Activated naive CD8-positive, alpha-beta T cell treated with anti-CD3 and anti-CD28 coated beads, Interleukin-2, amount 10 ng/mL, durations not matched to agents 7 days and 5 days (primary cell): ENCODE measurements at places on chromosomes 7 and 10.

GRCh38 chr10:132309879-132310591 lies 2.3 kb upstream of the STK32C start:
- no peaks in the 10 kb centered on the region for H3K36me3 ChIP-seq
- peak; percentile 28 for DNase-seq
- H3K4me1 ChIP-seq, result peaks cover 4% of the 10 kb centered on the region
- peaks cover 31% of the 10 kb centered on the region for H3K27me3 ChIP-seq

DNA sequence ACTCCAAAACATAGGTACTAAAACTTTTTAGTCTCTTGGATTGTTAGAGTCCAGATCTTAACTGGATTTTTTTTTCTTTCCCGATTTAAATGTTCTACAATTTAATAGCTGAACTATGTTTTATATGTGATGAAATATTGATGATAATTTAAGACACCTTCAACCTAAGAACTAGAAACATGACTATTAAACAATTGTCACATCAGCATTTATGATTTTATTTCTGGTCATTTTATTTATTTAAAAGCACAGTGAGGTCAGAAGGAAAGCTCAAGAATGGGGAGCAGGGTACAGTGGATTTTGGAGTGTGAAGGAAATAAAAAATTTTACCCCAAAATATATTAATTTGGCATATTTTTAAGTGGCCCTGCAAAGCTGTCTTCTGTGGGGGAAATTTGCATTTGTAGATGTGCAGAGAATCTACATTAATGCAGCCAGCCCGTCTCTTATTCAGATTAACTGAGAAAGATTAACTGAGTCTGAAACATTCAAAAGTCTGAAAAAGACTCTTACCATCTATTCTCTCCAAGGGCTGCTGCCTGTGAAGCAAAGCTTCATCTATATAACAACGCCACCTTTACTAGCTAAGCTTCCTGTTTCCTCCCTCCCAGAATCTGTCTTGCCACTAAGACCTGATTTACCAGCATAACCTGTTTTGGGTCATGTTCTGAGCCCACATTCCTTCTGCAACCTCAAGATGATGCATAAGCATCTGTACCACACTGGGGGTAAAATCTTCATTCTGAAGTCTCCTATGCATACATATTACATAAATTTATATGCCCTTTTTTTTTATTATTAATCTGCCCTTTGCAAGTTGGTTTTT lies 86.4 kb downstream of the TMEM106B start:
- H3K4me1 ChIP-seq, result peaks cover 12% of the 10 kb centered on the region
- H3K36me3 ChIP-seq, result peaks cover 3% of the 10 kb centered on the region
- H3K27ac ChIP-seq, result peak overlapping the region; percentile 59

GRCh38 chr10:97525086-97525485 lies 26.4 kb downstream of the UBTD1 start:
- H3K36me3 ChIP-seq, result no peaks in the 10 kb centered on the region
- no peaks in the 10 kb centered on the region for H3K4me1 ChIP-seq
- no peak overlapping the region for H3K4me3 ChIP-seq
- peaks cover 5% of the 10 kb centered on the region for H3K27me3 ChIP-seq

- peak within 1 kb of the TSS; percentile 23 for H3K4me3 ChIP-seq
- H3K27ac ChIP-seq, result no peak within 1 kb of the TSS
- H3K4me1 ChIP-seq, result peaks cover 5% of the 10 kb centered on the region
- DNase-seq, result peak; percentile 62
- H3K36me3 ChIP-seq, result no peaks in the 10 kb centered on the region
These were observed at the start of gene C10orf53 for GRCh38 chr10:49679480-49679893. Gene C10orf53, plus strand, starts transcription at chr10:49679651. Its CDS starts 47 bp downstream, at chr10:49679698.

DNA sequence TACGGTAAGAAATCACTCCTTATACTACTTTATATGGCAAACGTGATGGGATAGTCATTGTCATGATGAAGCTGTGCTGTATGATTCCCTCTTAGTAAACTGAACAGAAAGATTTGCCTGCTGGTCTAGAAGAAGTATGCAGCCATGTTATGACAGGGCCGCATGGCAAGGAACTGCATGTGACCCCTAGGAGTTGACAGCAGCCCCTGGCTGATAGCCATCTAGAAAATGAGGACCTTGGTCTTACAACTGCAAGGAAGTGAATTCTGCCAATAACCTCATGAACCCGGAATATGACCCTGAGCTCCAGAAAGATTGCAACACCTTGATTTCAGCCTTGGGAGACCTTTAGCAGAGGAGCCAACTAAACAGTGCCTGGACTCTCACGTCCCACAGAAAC lies 193.3 kb downstream of the SEMA3E start:
- H3K36me3 ChIP-seq, result no peaks in the 10 kb centered on the region
- no peaks in the 10 kb centered on the region for H3K4me1 ChIP-seq
- H3K4me3 ChIP-seq, result no peak overlapping the region
- H3K27me3 ChIP-seq, result no peaks in the 10 kb centered on the region
- DNase-seq, result no peak

DNA sequence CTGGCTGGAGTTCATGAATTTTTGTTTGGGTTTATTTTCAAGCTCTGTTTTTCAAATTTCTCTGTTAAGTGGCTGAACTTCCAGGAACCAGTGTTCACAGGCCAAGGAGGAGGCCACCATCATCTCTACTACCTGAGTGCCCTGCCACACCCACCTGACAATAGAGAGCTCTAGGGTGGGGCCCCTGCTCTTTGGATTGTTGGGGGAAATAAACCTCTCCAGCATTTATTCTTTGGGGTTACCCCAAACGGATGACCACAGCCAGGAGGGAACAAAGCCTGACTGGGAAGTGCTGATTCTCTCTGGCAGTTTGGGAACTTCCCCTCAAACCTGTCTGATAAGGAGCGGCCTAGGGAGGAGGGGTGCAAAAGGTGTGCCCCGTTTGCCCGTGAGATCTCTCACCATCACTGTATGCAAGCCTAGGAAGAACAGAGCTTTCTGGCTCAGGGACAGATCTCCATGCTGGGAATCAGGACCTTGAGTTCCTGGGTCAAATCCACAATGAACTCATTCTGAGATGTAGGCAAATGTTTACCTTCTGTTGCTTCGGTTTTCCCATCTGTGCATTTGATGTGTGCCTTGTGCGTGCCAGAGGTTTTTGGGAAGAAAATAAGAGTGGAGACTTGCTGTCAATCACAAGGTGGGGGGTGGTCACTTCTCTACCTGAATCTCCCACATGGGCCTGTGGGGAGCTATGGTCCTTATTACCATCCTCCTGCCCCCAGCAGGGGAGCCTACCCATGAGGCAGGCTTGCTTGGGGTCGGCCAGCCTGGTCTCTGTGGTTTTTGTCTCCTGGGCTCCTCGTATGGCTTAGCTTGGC lies 27.7 kb upstream of the PDCD4 start:
- H3K27ac ChIP-seq, result peak overlapping the region; percentile 17
- H3K36me3 ChIP-seq, result no peaks in the 10 kb centered on the region
- no peaks in the 10 kb centered on the region for H3K27me3 ChIP-seq
- peaks cover 41% of the 10 kb centered on the region for H3K4me1 ChIP-seq

DNA sequence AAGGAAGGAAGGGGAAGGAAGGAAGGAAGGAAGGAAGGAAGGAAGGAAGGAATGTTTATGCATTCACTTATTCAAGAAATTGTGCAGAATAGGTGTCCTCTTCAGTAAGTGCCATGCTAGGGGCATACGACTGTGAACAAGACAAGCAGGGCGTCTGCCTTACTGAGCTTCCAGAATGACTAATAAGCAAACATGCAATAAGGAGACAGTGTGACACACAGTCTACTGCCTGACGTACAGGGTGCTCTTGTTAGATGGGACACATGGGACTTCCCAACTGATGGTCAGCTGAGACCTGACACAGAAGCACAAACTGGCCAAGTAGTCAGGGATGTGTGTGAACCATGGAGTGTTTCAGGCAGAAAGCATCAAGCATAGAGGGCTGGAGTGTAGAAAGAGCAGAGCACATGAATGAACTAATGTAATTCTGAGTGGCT lies 18.2 kb downstream of the DNAJC12 start:
- DNase-seq, result no peak
- peaks cover 15% of the 10 kb centered on the region for H3K36me3 ChIP-seq
- H3K4me3 ChIP-seq, result no peak overlapping the region
- peak overlapping the region; percentile 54 for H3K27ac ChIP-seq

DNA sequence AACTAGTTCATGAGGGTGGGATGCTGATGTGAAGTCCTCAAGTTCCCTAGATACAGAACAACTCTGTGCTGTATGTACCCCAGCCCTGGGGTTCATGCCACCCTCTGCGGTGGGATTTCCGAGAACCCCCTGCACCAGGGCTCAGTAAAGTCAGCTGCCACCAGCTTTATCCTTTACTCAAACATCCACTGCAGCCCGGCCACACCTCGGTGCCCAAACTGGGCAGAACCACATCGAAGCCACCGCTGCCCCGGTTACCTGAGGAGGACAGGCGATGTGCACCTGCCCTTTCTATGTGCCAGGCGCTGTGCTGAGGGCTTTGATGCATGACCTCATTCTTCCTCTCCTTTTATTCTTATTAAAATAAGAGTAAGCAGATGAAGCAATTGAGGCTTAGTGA lies 9.9 kb upstream of the CALML5 start:
- H3K36me3 ChIP-seq, result no peaks in the 10 kb centered on the region
- H3K4me1 ChIP-seq, result peaks cover 7% of the 10 kb centered on the region
- H3K27me3 ChIP-seq, result peaks cover 16% of the 10 kb centered on the region
- H3K27ac ChIP-seq, result no peak overlapping the region

DNA sequence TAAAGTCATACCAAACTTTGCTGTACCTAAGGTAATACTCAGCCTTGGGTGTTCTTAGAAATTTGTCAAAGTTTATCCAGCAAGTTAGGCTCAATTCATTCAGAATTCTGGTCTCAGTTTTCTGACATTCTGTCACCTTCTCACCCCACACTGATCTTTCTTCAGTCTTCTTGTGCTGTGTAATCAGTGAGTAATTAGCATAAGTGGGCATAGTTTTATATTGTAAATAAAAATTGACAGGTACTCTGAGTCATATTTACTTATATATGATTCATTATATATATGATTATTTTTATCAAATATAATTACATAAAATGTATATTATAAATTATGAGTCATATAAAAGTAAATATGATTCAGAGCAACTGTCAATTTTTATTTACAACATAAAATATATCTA lies 170.9 kb upstream of the MAGI2 start:
- H3K27me3 ChIP-seq, result no peaks in the 10 kb centered on the region
- no peak overlapping the region for H3K4me3 ChIP-seq
- no peaks in the 10 kb centered on the region for H3K36me3 ChIP-seq
- no peak for DNase-seq
- no peaks in the 10 kb centered on the region for H3K4me1 ChIP-seq

- H3K4me3 ChIP-seq, result no peak overlapping the region
- no peak for DNase-seq
- H3K4me1 ChIP-seq, result peaks cover 7% of the 10 kb centered on the region
- H3K27me3 ChIP-seq, result no peaks in the 10 kb centered on the region
- peaks cover 4% of the 10 kb centered on the region for H3K36me3 ChIP-seq
- no peak overlapping the region for H3K27ac ChIP-seq
These were observed 78.1 kb upstream of the TOMM7 start for GRCh38 chr7:22900784-22901183.

DNA sequence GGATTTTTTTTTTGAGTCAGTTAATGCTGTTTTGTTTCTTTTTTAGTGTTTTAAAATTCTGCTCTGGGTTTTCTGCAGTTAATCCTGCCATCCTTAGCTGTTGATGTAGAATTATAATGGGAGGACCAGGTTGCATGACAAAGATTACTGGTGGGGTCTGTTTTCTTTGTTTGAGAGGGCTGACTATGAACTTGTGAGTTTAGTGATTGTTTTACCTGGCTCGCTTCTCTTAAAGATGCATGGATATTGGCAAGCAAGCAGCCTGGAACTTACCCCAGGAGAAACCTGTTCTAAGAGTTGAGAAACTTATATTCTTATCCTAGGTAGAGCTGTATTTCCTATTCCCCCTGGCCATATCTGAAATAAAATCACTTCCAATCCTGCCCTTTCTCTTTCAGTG lies 727.8 kb downstream of the GRM8 start:
- no peaks in the 10 kb centered on the region for H3K27me3 ChIP-seq
- no peak overlapping the region for H3K27ac ChIP-seq
- DNase-seq, result no peak
- no peaks in the 10 kb centered on the region for H3K36me3 ChIP-seq
- H3K4me3 ChIP-seq, result no peak overlapping the region

GRCh38 chr10:31490858-31491504 lies 172.0 kb downstream of the ZEB1 start:
- no peaks in the 10 kb centered on the region for H3K4me1 ChIP-seq
- no peak overlapping the region for H3K4me3 ChIP-seq
- no peak for DNase-seq
- no peak overlapping the region for H3K27ac ChIP-seq

DNA sequence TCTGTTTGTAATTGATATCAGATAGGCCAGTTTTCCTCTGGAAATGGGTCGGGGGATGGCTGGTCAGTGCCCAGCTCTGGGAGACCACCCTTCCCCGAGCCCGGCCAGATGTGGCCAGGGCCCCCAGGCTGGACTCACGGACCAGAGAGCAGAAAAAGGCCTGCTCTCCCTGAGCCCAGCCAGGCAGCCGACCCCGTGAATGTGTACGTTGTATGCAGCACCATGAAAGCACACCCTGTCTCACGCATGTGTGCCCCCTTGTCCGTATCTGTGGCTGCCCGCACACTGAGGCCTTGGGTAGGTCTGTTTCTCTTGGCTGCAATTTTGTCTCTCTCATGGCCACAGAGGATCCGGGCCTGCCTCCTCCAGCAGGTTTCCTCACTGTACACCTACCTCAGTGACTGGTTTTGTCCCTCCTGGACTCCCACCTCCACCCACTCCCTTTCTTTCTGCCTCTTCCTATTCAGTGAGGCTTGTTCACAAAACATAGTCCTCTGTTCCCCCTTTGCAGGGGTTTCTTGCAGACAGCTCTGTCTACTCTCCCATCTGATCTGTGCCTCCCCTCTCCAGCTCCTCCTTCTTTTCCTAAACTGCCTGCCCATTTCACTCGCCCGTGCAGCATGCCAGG lies 23.6 kb upstream of the ANKRD2 start:
- H3K4me3 ChIP-seq, result no peak overlapping the region
- H3K27ac ChIP-seq, result no peak overlapping the region
- peaks cover 4% of the 10 kb centered on the region for H3K27me3 ChIP-seq
- no peak for DNase-seq

DNA sequence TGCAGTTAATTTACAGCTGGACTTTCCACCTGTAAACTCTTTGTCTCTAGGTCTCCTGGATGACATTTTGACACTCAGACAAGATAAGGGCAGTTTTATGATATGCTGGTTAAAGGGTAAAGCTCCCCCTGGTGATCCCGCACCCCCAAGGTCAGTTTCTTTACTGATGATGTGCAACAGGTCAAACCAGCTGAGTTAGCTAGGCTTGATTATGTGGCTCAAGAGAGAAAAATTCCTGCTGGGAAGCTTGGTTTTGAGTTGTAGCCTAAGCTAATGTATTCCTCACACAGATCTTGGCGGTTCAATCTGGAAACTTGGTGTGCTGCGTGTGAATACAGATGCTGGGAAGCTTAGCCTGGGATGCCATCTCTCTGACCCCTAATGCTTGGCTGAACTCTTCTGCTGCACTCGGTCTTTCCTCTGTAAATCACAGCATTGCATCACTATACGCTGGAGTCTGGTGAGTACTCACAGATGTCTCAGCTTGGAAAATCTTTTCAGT lies 11.4 kb upstream of the AKR1D1 start:
- no peak for DNase-seq
- no peak overlapping the region for H3K27ac ChIP-seq

DNA sequence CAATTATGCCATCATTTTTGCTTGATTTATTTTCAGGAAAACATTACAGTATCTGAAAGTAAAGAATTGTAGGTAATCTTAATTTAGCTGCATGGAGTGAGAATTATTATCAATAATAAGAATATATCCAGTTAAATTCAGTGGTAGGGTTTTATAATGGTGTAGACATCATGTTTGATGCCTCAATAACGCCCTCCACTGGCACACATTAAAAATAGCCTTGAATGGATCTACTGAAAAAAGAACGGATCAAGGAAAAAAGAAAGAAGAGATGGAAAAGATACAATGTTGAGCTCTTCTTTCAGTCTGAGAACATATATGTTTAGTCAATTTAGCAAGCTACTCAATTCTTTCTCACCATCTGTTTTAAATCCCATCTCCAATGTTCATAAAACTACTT lies 319.2 kb downstream of the CDC14C start:
- no peaks in the 10 kb centered on the region for H3K36me3 ChIP-seq
- no peaks in the 10 kb centered on the region for H3K27me3 ChIP-seq
- no peaks in the 10 kb centered on the region for H3K4me1 ChIP-seq
- H3K27ac ChIP-seq, result no peak overlapping the region
- DNase-seq, result no peak
- no peak overlapping the region for H3K4me3 ChIP-seq
